Stimulated activated CD4-positive, alpha-beta T cell treated with anti-CD3 and anti-CD28 coated beads, TNF-alpha, amount 100 ng/mL, for 1 hour (primary cell): ENCODE measurements at places on chromosomes 13 and 19.

- DNase-seq = no peak
These were observed at the start of gene DBP for GRCh38 chr19:48636859-48637448. DBP (minus strand) TSS chr19:48637379; CDS start chr19:48636994, 385 bp downstream.

DNA sequence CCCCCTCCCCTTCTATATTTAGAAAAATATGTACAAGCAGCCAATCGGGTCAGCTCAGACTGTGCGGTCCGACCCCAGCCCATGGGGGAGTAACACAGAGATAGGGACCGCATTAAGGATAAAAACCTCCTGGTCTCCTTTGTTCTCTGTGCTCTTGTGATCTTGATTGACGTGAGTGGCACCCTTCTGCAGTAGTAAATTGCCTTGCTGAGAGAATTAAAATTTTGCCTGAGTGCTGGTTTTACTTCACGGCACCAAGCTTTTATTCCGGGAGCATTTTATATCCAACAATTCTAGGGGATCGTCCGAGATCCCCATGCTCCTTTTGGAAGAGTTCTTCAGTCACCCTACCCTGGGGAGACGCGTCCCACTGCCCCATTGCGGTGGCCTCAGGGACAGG is 7.0 kb upstream of the ZNF69 start:
- DNase-seq = no peak

DNA sequence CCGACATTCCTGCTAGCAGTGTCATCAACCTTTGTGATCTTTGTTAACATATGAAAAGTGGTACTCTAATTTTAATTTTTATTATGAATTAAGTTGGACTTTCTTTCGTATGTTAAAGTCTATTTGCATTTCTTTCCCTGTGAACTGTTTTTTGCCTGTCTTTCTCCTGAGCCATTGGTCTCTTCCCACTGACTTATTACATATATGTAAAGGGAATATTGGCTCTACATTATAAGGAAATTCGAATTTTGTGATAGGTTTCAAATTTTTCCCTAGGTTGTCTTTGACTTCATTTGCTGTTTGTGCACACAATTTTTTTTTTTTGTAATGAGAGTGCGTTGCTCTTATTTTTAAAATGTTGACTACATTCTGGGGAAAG is 442 bp upstream of the CDC16 start:
- no peak for DNase-seq

DNA sequence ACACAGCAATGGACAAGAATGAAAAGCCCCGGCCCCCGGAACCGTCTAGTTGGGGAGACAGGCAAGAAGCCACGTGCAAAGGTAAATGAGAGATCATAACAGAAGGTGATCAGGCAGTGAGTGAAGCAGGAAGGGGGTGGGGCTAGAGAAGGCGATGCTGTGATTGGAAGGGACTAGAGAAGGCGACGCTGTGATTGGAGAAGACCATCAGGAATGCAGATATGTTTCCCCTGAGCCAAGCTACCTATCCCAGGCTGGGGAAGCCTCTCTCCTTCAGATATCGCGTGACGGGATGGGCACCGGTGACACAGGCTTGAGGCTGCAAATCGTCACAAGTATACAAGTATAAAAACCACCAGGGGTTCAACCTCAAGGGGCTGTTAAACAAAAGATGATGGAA is 21.8 kb downstream of the DCAF15 start:
- no peak for DNase-seq

- peak; percentile 52 for DNase-seq
These were observed 3.7 kb upstream of the FCER2 start for GRCh38 chr19:7705387-7706187.

DNA sequence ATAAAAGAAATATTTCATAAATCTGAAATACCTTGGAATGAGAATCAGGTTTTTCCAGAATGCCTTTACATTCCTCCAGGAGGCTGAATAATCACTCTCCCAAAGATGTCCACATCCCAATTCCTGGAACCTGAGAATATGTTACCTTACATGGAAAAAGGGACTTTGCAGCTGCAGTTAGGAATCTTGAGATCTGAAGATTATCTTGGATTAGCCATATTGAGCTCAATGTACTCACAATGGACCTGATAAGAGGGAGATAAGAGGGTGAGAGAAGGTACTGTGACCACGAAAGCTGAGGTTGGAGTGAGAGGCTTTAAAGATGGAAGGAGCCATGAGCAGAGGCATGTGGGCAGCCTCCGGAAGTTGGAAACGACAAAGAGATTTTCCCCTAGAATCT is 36.8 kb upstream of the MBNL2 start:
- DNase-seq = no peak

GRCh38 chr19:44025217-44025936 is at the start of gene ZNF222:
ZNF222 (plus strand) TSS chr19:44025379; CDS start chr19:44025437, 58 bp downstream.
- DNase-seq = peak; percentile 52

DNA sequence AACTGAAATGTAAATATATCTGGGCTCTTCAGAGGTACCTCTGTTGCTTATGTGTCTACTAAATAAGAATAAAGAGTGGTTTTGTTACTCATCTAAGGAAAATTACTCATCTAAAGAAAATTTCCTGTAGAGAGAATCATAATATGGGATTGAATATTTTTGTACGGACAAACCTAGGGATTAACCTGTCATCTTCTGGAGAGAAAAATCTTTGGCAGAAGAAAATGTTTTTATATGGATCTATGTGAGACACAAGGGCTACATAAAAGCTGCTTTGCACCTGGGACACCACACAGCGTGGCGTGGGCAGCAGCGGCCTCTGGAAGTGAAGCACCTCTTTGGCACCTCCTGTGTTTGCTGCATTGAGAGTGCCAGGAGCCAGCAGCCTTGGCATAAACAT is 242.9 kb upstream of the DACH1 start:
- DNase-seq = no peak

DNA sequence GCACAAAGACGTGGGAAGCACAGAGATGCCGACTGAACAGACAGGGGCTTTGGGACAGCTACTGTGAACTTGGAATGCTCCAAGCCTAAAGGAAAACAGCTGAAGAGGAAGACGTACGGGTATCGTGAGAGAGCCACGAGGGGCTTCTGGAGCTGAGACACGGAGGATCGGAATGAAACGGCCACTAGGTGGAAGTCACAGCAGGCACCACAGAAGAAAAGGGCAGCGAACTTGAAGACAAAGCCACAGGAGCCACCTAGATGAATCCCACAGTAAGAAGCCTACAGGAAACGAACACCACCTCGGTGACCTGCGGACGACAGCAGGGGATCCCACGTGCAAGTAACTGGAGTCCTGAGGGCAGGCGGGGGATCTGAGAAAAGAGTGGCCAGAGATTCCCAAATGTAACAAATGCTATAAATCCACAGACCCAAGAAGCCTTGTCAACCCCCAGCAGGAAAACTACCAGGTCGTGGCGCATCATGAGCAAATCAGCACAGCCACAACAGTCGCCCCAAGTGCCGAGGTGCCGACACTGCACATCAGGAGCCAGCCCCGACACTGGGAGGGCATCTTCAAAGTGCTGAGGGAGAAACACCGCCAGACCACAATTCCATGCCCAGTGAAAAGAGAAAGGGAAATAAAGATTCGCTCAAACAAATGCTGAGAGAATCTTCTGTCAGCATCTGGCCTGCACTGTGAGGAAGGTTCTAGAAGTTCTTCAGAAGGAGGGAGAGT is 39.3 kb upstream of the ISYNA1 start:
- no peak for DNase-seq
